ENCODE measurements at places on chromosomes 6 and 20.
A peak's percentile ranks its signal among the peaks of the same experiment; 100 is the strongest.

DNA sequence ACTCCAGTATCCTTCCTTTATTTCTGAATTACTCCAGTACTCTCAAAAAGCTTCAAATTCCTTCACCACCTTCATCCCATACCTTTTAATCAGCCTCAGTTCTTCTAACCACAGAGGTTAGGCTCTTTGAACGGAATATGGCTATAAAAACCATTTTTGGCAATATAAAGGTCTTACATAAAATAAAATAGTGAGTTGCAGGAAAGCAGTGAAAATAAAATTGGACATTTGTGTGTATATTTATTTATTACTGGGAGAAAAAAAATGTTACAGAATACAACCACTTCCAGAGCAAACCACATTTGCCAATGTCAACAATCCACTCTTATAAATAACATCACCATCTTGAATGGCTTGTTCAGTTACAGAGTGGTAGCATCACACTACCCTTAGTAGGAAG, 7.7 kb downstream of the HDDC2 start:
- DNase-seq, result no peak

- DNase-seq, result no peak
These were observed 3.7 kb upstream of the PMEPA1 start for GRCh38 chr20:57713505-57713903.

GRCh38 chr6:89467437-89467836, 34.5 kb downstream of the ANKRD6 start:
- no peak for DNase-seq

GRCh38 chr6:24672620-24673182, 5.8 kb downstream of the ACOT13 start:
- no peak for DNase-seq

- DNase-seq, result no peak
These were observed 152.1 kb downstream of the KHDC1L start for GRCh38 chr6:73073238-73073637.

DNA sequence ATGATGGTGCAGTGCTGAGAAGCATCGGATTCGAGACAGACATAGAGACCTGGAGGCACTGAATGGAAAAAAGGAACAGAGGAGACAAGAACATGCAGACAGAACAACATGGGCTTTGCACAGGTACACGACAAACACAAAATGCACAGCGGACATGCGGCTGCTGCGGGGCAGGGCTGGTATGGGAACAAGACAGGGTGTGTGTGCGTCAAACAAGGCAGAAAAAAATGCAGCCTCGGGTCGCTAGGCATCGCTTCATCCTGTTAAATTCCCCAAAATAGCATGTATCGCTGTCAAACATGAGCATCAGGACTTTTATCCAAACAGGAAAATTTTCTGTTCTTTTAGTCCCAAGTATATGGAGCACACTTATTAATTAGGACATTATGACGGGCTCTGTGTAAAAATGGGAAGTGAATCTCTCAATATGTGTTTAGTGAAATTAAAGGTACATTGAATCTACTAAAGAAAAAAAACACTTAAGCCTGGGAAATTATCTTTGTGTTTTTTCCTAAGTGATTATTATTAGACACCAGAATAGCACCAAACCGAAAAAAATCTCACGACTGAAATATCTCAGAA, 36.1 kb upstream of the TBXT start:
- DNase-seq, result no peak

GRCh38 chr20:23490817-23491216, at the start of gene CST8:
Gene CST8, plus strand, starts transcription at chr20:23491117. Its CDS starts 551 bp downstream, at chr20:23491668.
- DNase-seq, result no peak

GRCh38 chr20:37758332-37758731, 64.5 kb downstream of the CTNNBL1 start:
- no peak for DNase-seq

GRCh38 chr20:39553120-39553519, 591.0 kb downstream of the DHX35 start:
- DNase-seq, result no peak

DNA sequence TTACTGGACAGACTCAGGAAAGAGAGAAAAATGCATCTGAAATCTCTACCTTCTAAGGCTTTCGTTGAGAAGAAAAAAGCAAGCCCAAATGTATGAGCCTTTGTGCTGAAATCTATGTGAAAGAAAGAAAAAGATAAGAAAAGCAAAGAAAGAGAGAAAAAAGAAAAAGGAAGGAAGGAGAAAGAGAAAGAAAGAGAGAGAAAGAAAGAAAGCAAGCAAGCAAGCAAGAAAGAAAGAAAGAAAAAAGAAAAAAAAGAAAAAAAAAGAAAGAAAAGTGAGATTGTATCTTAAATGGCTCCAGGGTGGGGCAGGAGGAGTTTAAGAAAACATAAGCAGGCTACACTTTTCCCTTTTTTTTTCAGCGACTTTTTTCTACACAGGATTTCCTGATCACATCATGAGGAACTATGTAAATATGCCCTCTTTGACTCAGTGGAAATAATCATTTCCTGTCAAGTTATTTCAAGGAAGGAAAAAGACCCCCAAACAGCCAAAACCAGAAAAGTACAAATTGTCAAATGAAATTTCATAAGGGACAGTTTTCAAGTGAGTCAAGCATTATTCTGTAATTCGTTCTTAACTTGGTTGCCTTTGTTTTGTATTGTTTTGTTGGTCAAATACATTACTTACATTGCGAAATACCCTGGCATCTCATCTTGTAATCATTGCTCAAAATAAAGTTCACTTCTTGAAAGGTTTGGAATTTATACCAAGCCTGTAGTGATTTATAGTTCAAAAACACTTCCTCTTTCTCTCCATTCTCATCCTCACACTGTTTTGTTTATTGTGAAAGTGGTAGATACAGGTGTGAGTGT, 79.5 kb upstream of the RNF217 start:
- DNase-seq, result peak; percentile 44

GRCh38 chr20:32960222-32960518, 44.1 kb downstream of the SUN5 start:
- DNase-seq, result no peak

DNA sequence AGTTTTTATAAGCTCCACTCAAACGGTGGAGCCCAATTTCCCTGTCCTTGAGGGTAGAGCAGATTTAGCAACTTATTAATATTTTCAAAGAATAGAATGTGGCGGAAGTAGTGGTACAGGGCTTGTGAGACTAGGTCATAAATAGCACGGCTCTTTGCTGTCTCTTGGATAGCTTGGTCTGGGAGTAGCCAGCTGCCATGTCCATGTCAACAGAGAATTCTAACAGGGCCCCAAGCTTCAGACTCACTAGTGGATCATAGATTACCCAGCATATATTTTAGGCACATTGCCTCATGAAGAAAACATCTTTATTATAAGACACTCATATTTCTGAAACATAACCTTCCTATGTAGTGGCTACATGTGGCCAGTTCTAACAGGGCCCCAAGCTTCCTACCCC, 755.7 kb downstream of the HDGFL1 start:
- DNase-seq, result no peak

- peak; percentile 65 for DNase-seq
These were observed 2.4 kb upstream of the EFHC1 start for GRCh38 chr6:52417675-52418111.

- peak; percentile 71 for DNase-seq
These were observed 664.8 kb upstream of the GJE1 start for GRCh38 chr6:141467881-141468280.

- DNase-seq, result peak; percentile 35
These were observed 12.0 kb downstream of the SLC12A5 start for GRCh38 chr20:46040902-46041535.

DNA sequence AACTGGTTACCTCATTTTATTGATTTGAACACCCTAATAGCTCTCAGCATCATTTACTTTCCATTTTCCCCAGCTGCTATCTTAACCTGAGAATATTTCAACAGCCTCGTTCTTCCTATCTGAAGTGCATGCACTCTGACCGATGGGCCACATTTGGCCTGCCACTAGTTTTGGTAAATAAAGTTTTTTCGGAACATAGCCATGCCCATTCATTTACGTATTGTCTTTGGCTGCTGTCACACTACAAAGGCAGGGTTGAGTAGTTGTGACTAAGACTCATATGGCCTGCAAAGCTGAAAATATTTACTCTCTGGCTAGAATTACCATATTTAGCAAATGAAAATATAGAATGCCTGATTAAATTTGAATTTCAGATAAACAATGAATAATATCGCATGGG, 10.8 kb downstream of the ADGRF4 start:
- DNase-seq, result no peak

DNA sequence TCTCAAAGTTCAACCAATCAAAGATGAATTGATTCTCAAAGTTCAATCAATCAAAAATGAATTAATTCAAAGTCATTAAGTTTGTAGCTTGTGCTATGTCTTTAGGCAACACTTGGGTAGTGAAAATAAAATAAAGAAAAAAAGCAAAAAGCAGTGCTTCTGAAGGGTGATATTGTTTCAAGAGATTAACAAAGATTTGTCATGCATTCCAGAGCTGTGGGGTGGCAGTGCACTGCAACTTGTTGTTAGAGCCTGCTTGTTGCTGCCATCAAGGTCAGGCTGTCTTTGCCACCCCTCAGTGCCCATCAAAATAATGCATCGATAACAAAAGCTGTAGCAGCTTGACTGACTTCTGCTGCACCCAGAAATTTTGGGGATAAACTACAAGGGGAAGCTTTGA, 128.6 kb downstream of the RNF144B start:
- no peak for DNase-seq

DNA sequence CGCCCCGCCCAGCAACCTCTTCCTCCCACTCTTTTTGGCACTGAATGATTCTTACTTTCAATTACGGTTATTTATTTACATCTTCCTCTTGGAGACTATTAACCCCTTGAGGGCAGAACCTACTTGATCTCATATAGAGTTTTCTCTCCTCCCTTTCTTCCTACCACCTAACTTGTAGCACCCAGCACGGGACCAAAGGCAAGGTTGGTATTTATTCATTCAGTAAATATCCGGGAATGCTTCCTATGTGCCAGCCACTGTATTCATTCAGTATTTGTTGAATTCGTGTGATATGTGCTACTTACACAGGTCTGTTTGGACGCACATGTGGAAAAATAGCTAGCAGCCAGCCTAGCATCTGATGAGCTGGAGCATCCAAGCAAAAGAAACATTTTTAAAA, 1.3 kb upstream of the CNKSR3 start:
- no peak for DNase-seq

DNA sequence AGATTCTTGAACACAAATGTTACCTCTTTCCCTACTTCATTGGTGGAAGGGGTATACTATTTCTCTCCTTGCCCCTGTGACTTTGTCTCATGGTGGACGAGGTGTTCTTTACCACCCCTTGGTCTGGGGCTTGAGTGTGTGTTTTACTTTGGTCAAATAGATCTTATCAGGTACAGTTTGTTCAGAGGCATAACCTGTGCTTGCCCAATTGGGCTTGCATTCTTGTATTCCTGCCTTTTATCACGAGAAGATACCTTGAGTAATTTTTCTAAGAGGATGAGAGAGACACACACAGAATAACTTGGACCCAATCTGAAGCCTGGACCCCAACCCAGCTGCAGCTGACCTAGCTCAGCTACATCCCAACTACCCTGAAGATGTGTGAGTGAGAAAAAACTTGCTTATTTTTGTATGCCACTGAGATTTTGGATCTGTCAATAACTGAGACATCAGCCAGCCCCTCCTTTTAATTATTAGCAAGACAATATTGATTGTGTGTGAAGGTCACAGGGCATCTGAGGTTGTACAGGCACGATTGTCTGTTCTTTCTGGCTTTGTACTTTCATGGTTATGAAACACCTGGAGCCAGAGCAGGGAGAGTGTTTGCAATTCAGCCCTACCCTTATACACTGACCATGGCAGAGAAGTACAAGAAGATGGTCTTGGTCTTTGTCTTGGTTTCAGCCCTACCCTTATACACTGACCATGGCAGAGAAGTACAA, 204.7 kb upstream of the SLC35B3 start:
- DNase-seq, result no peak

DNA sequence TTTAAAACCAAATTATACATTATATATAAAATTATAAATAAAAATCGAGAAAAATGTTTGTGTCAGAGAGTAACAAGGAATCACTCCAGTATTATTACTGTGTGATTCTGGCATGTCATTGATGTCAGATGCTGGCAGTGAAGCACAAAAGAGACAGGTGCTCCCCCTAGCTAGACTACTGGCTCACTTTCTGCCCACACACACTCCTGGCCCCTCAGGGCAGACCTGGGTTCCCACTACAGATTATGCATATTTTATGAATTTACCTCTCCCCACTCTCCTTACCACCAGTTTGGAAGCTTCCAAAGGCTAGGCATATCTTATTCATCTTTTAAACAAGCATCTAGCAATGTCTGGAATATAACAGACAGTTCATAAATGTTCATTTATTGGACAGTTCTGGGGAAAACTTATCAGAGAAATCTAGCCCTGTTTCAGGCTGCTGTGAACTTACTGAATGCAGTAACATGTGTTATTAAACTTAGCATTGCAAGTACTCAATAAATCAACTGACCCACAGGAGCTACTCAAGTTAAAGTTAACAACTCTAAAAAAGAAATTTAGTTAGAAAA, 12.8 kb downstream of the SNX3 start:
- peak; percentile 4 for DNase-seq

GRCh38 chr6:31203345-31203979, 33.0 kb upstream of the POU5F1 start:
- peak; percentile 72 for DNase-seq

DNA sequence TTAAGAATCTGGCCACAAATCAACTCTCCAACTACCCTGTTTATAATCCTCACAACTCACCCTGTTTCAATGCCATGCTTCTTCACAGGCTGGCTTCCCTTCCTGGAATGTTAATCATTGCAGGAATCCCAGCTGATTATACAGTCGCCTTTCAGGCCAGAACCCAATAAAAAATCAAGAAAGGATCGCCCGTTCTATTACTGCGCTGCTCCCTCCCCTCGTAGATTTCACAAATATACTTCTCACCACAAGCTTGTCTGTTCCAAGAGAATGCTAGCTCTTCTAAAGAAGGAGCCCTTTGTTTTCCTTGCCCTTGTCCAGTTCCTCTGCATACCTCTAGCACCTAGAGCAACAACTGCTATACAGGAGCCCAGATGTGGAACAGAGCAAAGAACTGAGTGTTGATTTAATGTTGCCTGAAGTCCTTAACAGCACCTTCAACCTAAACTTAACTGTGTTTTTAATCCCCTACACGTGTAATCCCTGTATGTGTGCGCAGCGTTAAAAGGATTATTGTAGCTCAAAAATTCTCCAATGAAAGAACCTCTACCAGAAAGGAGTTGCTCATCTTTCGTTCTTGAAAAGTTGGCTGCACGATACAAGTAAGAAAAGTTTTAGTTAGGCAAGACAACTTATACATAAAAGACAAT, 988 bp downstream of the ECHDC1 start:
- DNase-seq, result peak; percentile 59

All from fibroblast of skin of right biceps (primary cell).